ENCODE measurements at places on chromosomes 6 and 20.
A peak's percentile ranks its signal among the peaks of the same experiment; 100 is the strongest.

DNA sequence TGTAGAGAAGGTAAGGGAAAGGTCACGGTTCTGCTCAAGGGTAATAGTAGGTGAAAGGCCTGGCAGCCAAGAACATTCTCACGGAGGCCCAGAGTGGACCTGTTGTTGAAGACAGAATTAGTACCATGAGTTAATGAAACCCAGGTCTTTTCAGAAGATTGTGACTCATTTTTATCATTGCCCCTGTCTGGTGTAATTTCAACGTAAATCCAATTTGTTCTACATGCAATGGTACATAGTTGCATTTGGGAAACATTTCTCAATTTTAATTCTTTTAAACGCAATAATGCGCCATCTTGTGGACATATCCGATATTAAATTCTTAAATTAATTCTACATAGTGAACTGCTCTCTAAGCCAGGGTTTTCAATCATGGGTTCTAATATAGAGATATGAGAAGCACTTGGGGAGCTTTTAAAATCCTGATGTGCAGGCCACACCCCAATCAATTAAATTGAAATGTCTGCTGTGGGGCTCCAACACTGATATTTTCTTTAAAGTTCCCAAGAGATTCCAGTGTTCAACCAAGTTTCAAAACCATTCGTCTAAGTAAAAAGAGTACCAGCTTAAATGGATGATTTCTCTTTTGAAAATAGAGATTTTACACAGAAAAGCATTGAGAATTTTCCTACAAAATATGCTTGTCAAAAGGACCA is 257.4 kb downstream of the PLCB1 start:
- peak; percentile 52 for DNase-seq

- no peak for DNase-seq
These were observed 44.7 kb downstream of the MCUR1 start for GRCh38 chr6:13769655-13770053.

DNA sequence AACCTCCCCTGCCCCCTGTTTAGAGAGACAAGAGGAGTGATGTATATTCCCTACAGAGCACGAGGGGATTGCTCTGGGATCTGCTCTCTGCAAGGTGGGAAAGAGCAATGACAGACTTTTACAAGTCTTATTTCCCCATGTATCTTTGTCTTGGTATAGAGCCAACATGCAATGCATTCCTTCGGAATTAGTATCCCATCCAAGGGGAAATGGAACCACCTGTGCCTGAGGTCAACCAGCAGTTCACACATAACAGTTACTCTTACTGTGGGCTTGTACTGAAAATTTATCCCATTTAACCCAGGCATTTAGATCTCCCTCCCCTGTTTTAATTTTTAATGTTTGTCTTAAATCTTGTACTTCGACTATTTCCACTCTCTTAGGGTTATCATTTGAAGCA is 250.4 kb downstream of the C6orf118 start:
- DNase-seq, result no peak

- DNase-seq, result no peak
These were observed 170.7 kb downstream of the TAF4 start for GRCh38 chr20:61895016-61895415.

All from smooth muscle cell of the brain vasculature (primary cell).